Activated naive CD4-positive, alpha-beta T cell treated with anti-CD3 and anti-CD28 coated beads, Interleukin-2, amount 50 U/mL, for 72 hours (primary cell): ENCODE measurements at places on chromosomes 1 and 21.

DNA sequence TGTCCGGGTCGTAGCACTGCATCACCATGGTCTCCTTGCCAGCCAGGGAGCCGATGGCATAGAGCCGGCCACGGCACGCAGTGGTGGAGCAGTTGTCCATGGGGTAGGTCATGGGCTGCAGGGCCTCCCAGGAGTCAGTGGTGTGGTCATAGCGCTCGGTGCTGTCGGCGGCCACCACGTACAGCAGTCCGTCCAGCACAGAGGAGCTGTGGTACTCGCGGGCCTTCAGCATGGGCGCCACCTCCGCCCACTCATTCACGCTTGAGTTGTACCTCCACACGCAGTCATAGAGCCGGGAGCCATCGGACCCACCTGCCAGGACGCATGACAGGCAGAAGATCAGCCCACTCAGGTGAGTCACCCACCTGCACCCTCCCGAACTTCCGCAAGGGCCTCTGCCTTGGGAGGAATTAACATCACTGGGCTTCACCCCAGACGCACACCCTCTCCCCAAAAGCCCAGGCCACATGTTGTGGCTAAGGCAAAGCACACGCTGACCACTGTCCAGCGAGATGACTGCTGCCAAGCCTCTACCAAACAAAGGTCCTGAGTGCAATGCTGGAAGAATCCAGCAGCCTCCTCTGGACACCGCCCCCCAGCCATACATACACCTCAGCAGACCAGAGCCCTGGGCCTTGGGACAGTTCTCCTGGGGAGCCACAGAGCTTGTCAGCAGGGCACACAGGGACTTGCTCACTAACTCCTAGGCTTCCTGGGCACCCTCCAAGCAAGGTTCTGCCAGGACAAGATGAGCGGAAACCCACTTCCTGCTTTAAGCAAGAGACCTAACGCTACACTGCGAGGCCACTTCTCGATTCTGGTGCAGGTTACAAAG, 3.3 kb downstream of the KLHL21 start:
- peak; percentile 67 for DNase-seq

DNA sequence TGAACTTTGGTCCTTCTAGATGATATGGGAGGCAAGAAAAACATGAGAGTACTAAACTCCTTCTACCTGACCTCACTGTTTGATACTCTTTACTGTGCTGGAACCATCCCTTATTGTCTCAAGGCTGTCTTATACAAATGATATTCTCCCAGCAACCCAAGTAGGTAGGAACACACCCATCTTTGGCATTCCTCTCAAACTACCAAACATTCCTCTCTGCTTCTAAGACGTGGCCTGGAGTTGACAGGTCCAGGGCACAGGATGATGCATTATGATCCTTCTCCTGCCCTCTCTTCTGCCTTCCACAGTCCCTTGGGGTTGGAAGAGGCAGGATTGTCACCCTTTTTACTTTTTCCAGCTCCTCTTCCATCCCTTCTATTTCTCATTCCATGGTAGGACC, 90.5 kb downstream of the SPATA17 start:
- no peak for DNase-seq

DNA sequence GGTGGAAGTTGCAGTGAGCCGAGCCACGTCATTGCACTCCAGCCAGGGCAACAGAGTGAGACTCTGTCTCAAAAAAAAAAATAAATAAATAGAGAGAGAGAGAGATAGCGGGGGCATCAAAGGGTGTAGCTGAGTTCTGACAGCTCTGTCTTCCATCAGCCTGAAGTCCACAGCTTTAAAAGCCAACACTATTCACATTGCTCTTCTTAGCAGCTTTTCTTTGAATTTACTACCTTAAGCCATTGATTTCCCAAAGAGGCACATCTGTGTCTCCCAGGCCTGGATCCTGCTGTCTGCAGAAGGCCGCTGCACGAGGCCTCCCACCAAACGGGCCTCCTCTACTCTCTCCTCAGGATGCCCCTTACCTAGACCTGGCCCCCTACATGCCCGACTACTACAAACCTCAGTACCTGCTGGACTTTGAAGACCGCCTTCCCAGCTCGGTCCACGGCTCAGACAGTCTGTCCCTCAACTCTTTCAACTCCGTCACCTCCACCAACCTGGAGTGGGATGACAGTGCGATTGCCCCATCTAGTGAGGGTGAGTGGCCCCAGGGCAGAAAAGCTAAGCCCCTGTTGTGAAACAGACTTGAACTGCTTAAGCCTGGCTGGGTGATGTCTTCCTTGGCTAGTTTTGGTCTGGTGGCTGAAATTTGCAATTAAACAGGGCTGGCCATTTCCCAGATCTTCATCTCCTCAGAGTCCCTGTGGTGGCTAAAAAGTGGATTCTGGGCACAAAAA, 16.5 kb upstream of the SLC25A34 start:
- DNase-seq: no peak

DNA sequence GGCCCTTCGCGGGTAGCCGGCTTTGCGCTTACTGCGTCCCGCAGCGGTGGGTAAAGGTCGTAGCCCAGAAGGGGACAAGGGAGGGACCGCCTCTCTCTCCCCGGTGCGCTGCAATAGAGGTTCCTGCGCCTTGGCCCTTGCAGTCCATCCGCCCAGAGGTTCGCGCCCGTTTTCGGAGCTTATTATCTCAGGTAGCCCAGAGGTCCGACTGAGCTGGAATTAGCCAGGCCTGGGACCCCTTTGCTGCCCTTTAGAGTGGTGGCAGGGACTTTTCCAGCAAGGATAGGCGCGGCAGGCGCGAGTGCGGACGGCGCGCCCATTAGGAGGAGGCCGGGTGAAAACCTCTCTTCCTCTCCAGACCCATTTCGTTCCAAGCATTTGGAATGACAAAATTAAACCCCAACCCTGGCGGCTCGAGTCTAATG, 5.0 kb downstream of the LHX4 start:
- DNase-seq: no peak

GRCh38 chr1:187588917-187589316, 760.2 kb downstream of the PLA2G4A start:
- DNase-seq: no peak

- DNase-seq: peak; percentile 46
These were observed 6.4 kb upstream of the EPHA2 start for GRCh38 chr1:16162163-16162822.
